ENCODE measurements at places on chromosomes 7 and 10. TPM values are rescaled to one million over a fixed set of nuclear protein-coding genes. Genes with fewer than 3 reads are reported as not detected.

Gene PCDH15
- polyA plus RNA-seq: not detected

DNA sequence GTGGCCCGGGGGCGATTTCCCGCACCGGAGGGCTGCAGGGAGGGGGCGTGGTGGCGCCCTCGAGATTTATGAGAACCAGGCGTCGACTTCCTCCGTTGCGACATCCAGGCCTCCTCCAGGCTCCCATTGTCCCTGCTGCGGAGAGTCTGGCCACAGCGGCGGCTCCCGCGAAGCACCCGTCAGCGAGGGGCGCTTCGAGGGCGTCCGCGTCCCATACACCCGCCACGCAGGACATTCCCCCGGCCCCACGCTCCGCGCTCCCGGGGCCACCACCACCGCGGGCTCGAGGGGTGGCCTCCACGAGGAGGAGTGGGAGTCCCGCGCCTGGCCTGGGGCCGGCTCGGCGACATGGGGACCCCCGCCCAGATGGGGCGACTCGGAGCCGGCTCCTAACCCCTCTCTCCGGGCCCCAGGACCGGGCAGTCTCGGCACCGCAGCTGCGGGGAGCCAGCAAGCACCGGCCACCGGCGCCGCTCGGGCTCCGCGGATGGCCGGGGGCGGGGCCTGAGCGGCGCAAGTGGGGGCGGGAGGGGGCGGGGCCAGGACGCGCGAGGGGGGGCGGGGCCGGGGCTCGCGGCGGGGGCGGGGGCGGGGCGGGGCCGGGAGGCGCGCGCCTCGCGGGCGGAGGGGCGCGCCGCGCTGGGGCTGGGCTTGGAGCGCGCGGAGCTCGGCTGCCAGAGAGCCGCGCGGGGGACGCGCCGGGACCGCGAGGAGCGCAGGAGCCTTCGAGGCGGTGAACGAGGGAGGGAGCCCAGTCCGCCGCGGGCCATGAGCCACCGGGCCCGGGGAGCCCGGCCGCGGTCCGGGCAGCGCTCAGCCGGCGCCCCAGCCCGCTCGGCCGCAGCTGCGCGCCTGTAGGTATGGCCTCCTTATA lies at the start of gene SH2B2:
Gene SH2B2 (plus strand): TSS at position 632 of the 874 bp plus-strand sequence. CDS start 13,683 bp downstream, outside the sequence.
- H3K36me3 ChIP-seq: no peaks in the 10 kb centered on the region
- DNase-seq: peak; percentile 62
- H3K27ac ChIP-seq: peak within 1 kb of the TSS; percentile 61
- H3K4me1 ChIP-seq: peaks cover 16% of the 10 kb centered on the region

- no peak overlapping the region for H3K4me3 ChIP-seq
- DNase-seq: no peak
- H3K4me1 ChIP-seq: no peaks in the 10 kb centered on the region
These were observed 4.7 kb upstream of the CALN1 start for GRCh38 chr7:72416846-72417245.

GRCh38 chr10:6151087-6151977 lies 51.4 kb upstream of the PFKFB3 start:
- no peaks in the 10 kb centered on the region for H3K27me3 ChIP-seq
- peak overlapping the region; percentile 25 for H3K27ac ChIP-seq
- DNase-seq: peak; percentile 54
- no peaks in the 10 kb centered on the region for H3K36me3 ChIP-seq
- peak overlapping the region; percentile 28 for H3K4me3 ChIP-seq

DNA sequence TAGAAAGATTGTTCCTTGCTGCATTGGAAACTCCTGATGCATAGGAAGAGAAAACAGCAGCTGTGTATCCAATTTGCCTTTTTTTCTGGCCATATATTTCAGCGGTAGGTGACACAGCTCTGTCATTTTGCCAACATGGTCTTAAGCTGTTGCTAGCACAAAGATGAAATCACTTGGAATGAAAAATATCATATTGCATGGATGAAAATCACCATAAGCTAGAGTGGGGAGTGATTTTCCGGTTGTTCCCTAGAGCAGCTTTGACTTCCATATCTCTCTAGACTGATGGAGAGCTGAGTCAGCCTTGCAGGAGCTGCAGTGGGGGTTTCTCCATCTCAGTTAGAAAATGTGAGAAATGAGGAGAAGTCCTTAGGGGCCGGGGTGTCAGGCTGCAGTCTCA lies 38.3 kb upstream of the BTBD16 start:
- H3K27me3 ChIP-seq: no peaks in the 10 kb centered on the region
- no peak for DNase-seq
- H3K27ac ChIP-seq: no peak overlapping the region
- H3K4me3 ChIP-seq: no peak overlapping the region
- H3K36me3 ChIP-seq: no peaks in the 10 kb centered on the region
- H3K4me1 ChIP-seq: no peaks in the 10 kb centered on the region

- no peaks in the 10 kb centered on the region for H3K36me3 ChIP-seq
- DNase-seq: no peak
- no peak overlapping the region for H3K27ac ChIP-seq
- H3K27me3 ChIP-seq: no peaks in the 10 kb centered on the region
These were observed 62.6 kb downstream of the TEX36 start for GRCh38 chr10:125620401-125620800.

Gene NUTM2B
- 0.09 TPM for polyA plus RNA-seq

Gene MOSPD3
- 20.6 TPM for polyA plus RNA-seq

- H3K27ac ChIP-seq: no peak overlapping the region
- no peaks in the 10 kb centered on the region for H3K27me3 ChIP-seq
- no peak for DNase-seq
- H3K4me3 ChIP-seq: no peak overlapping the region
- no peaks in the 10 kb centered on the region for H3K36me3 ChIP-seq
- H3K4me1 ChIP-seq: no peaks in the 10 kb centered on the region
These were observed 32.5 kb upstream of the ZNF32 start for GRCh38 chr10:43681220-43681619.

GRCh38 chr7:36790311-36790787 lies 66.1 kb upstream of the AOAH start:
- peak; percentile 60 for DNase-seq
- H3K27me3 ChIP-seq: no peaks in the 10 kb centered on the region
- no peak overlapping the region for H3K4me3 ChIP-seq
- peak overlapping the region; percentile 2 for H3K27ac ChIP-seq
- H3K36me3 ChIP-seq: no peaks in the 10 kb centered on the region

GRCh38 chr7:76423666-76424412 lies 911 bp upstream of the ZP3 start:
- no peaks in the 10 kb centered on the region for H3K36me3 ChIP-seq
- H3K4me1 ChIP-seq: no peaks in the 10 kb centered on the region
- no peak overlapping the region for H3K4me3 ChIP-seq
- no peak overlapping the region for H3K27ac ChIP-seq
- DNase-seq: no peak
- H3K27me3 ChIP-seq: no peaks in the 10 kb centered on the region

Gene EPO
- not detected for polyA plus RNA-seq

DNA sequence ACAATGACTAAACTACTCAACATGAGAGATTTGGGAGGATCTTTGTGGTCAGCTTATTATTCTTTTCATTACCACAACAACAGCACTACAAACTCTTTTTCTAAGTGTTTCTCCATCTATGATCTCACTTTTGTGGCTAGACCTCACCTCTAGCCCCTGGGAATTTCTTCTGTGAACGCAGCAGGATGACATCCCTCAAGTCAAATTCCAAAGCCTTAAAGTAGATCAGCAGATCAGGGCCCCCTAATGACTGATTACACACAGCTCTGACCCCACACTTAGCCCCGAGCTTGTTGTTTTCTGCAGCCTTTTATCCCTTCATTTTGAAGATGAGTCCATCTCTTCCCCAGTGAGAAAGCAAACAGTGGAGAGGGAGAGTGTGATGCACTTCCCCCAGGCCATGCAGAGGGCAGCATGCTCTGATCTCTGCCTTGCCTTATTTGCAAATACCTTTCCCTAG lies 27.3 kb downstream of the TFAM start:
- H3K36me3 ChIP-seq: no peaks in the 10 kb centered on the region
- no peaks in the 10 kb centered on the region for H3K4me1 ChIP-seq
- no peak overlapping the region for H3K4me3 ChIP-seq
- H3K27me3 ChIP-seq: no peaks in the 10 kb centered on the region
- no peak for DNase-seq

- no peak overlapping the region for H3K27ac ChIP-seq
- no peaks in the 10 kb centered on the region for H3K27me3 ChIP-seq
- H3K36me3 ChIP-seq: no peaks in the 10 kb centered on the region
- no peak for DNase-seq
These were observed 29.7 kb downstream of the VIPR2 start for GRCh38 chr7:159114981-159115380.

- H3K27ac ChIP-seq: no peak overlapping the region
- H3K36me3 ChIP-seq: no peaks in the 10 kb centered on the region
- DNase-seq: no peak
- no peaks in the 10 kb centered on the region for H3K27me3 ChIP-seq
- no peaks in the 10 kb centered on the region for H3K4me1 ChIP-seq
- H3K4me3 ChIP-seq: no peak overlapping the region
These were observed 540.7 kb downstream of the CALN1 start for GRCh38 chr7:71871446-71871845.

Gene RTKN2
- 5.1 TPM for polyA plus RNA-seq

GRCh38 chr7:131174855-131175254 lies 152.8 kb upstream of the MKLN1 start:
- H3K4me3 ChIP-seq: no peak overlapping the region
- DNase-seq: no peak
- H3K27ac ChIP-seq: no peak overlapping the region
- H3K36me3 ChIP-seq: no peaks in the 10 kb centered on the region
- no peaks in the 10 kb centered on the region for H3K27me3 ChIP-seq

DNA sequence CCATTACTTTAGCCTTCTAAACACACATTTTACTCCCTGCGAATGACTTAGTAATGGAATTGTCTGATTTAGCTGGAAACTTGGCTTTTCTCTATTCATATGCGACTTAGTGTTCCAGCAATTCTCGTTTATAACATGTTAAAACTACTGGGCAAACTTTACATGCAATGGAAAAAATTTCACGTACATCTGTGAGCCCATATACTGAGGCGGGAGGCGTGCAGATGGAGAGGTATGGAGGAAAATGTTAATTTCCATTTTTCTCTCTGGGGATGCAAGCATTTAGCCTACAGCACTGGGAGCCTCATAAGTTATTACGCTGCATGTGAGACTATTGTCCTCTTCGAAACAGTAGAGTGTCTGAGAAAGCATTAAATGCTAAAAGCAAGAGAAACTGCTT lies 591.5 kb upstream of the ANKRD30A start:
- H3K4me1 ChIP-seq: no peaks in the 10 kb centered on the region
- no peak for DNase-seq
- H3K27ac ChIP-seq: no peak overlapping the region
- H3K36me3 ChIP-seq: no peaks in the 10 kb centered on the region
- H3K4me3 ChIP-seq: no peak overlapping the region
- no peaks in the 10 kb centered on the region for H3K27me3 ChIP-seq

- H3K36me3 ChIP-seq: no peaks in the 10 kb centered on the region
- DNase-seq: no peak
- no peak overlapping the region for H3K4me3 ChIP-seq
- H3K27ac ChIP-seq: no peak overlapping the region
- H3K27me3 ChIP-seq: no peaks in the 10 kb centered on the region
- no peaks in the 10 kb centered on the region for H3K4me1 ChIP-seq
These were observed 459.7 kb upstream of the SEMA3A start for GRCh38 chr7:84654273-84654672.

Gene GHRHR
- polyA plus RNA-seq: not detected

DNA sequence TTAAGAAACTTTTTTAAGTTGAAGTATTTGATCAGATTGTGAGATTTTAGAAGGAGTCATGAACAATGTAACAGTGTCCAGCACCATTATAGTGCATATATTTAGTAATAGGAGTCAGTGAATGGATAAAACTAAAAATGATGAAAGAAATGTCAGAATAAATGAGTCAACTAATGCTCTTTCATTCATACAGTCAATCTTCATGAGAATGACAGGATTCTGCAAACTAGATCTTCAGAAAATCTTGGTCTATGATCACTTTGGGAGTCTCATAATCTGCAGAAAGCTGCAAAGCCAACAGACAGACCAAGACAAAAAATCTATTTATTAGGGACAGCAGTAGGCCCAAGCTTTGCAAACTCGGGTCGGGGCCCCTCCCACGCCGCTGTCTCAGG lies 710 bp downstream of the RNLS start:
- peaks cover 8% of the 10 kb centered on the region for H3K4me1 ChIP-seq
- H3K4me3 ChIP-seq: peak overlapping the region; percentile 90
- no peak for DNase-seq
- H3K36me3 ChIP-seq: no peaks in the 10 kb centered on the region
- H3K27ac ChIP-seq: peak overlapping the region; percentile 80

Gene COL26A1
- not detected for polyA plus RNA-seq

Gene STEAP1
- polyA plus RNA-seq: not detected

DNA sequence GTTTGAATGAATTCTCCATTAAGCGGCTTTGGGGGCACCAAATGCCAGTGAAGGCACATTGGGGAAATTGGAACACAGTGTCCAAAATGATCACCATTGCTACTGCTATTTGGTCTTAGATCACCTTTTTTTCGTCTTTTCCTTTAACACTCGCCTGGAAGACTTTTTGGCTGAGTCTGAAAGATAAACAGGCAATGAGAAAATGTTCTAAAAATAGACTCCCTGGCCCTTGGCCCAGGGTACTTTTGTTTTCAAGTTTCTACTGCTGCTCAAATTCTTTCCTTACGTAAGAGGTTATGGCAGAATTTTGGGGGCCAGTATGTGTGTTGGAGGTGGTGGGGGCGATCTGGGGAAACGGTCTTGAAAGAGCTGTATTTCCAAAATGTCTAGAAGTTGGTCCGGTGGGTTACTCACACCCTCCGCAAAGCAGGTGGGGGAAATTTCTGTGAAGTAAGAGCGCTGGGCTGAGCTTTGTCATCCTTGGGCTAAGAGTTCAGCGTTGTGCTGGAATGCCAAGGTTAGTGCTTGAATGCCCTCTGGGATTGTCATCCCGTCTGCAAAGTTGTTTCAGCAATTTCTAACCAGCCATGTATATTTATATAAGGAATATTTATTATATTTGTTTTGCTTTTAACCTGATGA lies 1.3 kb upstream of the ITPRIP start:
- no peaks in the 10 kb centered on the region for H3K36me3 ChIP-seq
- peaks cover 20% of the 10 kb centered on the region for H3K4me1 ChIP-seq
- H3K27ac ChIP-seq: peak overlapping the region; percentile 94
- peak overlapping the region; percentile 85 for H3K4me3 ChIP-seq
